Hematopoietic multipotent progenitor cell treated with erythropoietin and hydrocortisone succinate and interleukin-3 and kit ligand, for 8 days (in vitro differentiated cells): ENCODE measurements at places on chromosomes 3 and 15.

- no peak for DNase-seq
These were observed 78.5 kb downstream of the MRPL46 start for GRCh38 chr15:88388686-88389085.

DNA sequence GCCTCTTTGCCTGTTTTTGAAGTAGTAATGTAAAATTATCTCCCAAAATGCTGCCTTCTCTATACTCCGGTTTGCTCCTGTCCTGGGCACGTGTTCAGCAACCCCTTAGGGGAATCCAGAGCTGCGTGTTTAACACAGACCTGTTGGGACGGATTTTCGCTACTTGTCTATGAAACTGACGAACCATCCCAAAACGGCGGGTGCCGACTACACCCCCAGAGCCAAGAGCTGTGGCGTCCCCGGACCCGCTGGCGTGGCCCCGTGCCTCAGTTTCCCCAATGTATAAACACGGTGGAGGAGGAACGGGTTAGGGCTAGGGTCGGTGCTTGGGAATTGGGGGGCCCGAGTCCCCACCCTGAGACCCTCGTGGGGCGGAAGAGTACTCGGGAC, 473 bp downstream of the FHIT start:
- DNase-seq: peak; percentile 78

DNA sequence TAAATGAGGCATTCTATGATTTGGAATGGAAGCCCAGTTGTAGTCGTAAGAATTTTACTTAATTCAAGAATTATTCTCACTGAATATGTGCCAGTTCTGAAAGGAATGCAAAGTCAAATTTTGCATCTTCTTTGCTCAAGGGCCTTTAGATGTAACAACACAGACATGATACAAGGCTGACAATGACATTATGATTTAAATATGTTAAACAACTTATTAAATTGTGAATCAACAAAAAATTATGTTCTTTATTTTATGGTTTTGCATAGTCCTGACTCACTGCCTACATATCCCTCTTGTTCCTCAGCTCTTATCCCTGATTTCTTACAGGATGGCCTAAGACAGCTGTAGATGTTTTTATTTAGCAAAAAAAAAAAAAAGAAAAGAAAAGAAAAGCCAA, 170.9 kb upstream of the NR2E3 start:
- DNase-seq: no peak

DNA sequence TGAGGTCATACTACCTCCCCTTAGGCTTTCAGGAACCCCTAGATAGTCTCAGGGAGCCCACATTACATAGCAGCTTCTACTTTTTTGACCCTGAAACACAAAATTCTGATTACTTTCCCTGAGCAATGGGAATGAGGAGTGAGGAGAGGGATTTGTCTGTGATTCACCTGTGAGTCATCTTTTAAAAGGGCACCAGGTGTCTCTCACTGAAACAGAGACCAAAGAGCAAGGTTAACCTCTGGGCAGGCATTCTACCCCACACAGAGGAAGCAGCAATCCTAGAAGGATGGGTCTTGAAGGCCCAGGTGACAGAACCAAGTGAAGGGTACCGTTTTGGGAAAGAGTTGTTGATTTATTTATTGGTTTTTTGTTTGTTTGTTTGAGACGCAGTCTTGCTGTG, 31.1 kb upstream of the UBE2E2 start:
- DNase-seq: no peak
